ENCODE measurements at places on chromosomes 11 and 22. TPM values are rescaled to one million over a fixed set of nuclear protein-coding genes. Genes with fewer than 3 reads are reported as not detected.

SERPINH1 gene
- 633 TPM for total RNA-seq

PPP1R14B gene
- total RNA-seq = 362 TPM

MS4A1 gene
- not detected for total RNA-seq

KIF18A gene
- 17.9 TPM for total RNA-seq

VSIG2 gene
- total RNA-seq = 0.46 TPM

SLC5A1 gene
- total RNA-seq = not detected

PYGM gene
- total RNA-seq = under 0.01 TPM
